ENCODE measurements at places on chromosomes 7 and 10.

GRCh38 chr10:124240839-124241291, 147.5 kb upstream of the CHST15 start:
- no peak for DNase-seq

GRCh38 chr10:133346413-133346812, 760 bp upstream of the PRAP1 start:
- DNase-seq, result no peak

DNA sequence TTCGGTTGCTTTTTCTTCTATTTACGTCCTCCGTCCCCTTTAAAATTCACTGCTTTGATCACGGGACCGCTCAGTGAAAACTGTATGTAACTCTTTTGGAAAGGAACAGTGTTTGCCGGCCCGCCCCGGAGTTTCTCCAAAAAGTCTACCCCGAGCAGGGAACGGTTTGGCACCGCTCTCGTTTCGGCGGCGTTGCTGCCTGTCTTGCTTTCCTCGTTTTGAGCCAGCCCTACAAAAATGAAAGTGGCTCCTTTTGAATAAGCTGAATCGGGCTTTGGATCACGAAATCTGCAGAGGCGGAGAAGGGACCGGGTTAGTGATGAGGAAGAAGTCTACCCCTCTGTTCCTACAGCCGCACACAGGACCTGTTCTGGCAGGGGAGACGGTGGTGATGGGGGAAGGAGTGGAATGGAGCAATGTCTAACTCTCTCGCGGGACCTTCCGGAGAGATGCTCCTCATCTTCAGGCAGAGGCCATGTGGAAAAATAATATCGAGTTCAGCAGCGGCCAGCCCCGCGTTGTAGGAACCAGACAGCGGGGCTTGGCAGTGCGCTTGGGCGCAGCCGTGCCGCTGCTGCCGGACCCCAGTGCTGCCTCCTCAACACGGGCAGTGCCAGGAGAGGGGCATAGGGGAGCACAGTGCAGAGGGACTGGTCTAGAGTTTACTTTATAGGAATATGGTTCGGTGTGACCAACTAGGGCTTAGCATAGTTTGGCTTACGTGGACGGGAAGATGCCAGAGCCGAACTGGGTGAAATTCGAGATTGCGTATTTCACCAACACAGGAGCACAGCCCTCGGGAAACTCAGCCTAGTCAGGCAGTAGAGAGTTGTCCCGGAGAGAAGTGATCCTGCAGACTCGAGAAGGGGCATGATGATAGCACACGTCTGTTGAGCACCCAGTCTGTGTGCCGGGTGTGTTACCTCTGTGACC, 1.4 kb downstream of the HTRA1 start:
- DNase-seq, result no peak

DNA sequence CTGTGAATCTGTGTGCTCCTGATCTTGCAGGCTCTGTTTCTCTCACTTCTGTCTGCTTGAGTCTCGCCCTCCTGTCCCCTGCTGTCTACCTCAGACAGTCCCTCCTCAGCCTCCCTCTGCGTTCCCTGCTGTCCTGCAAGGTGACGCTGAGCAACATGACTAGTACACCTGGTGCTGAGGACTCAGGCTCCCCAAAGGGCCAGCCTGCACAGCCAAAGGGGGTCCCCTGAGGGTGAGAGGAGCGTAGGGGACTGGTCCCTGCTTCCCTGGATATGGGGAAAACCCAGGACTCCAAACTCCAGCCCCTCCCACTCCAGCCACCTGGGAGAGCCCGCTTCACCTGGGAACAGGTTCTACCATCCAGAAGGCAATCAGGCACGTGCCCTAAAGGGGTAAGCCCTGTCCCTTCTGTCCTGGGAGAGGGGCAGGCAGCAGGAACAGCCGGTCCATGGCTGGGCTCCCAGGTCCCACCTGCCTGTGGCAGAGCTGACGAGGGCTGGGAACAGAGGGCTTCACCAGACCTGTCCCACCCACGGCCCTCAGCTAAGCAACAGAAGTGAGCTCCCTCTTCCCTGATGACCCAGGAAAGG, 156.5 kb downstream of the UBE2H start:
- DNase-seq, result no peak

DNA sequence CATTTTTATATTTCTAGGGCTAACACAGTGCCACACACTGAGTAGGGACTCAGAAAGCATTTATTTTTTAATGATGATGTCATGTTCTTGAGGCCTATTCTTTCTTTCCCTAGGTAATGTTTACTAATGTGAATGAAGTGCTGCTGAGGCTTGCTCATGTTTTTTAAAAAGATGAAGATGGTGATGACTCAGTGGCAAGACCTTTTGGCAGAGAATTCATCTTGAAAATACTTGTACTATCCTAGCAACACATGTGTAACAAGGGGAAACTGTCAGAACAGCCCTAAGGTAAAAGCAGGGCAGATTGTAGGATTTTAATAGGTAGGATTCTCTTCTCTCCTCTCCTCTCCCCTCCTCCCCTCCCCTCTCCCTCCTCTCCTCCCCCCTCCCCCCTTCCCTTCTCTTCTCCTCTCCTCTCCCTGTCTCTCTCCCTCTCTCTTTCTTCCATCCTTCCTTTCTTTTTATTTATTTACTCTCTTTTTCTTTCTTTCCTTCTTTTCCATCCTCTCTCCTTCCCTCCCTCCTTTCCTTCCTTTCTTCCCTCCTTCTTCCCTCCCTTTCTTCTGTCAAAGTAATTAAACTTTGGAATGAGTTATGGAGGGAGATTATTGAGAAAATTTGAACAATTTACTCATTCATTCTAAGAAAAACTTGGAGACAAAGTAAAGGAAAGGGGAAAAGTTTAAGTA, 75.3 kb downstream of the ZNF92 start:
- no peak for DNase-seq

DNA sequence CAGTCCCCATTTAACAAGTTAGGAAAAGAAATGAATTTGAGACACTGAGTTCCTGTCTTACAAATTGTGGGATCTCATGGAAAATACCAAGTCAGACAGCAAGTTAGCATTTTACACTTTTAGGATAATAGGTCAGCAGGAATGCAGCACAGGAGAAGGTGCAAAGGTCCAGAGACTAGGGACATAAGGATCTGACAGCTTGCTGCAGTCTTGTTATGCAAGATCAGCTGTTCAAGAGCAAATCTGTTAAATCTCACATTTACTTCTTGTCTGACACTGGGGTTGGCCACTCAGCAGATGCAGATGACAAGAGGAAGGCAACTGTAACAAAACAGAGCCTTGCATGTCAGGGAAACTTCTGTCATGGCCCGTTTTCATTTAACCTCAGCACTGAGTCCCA, 239.6 kb downstream of the PHF14 start:
- no peak for DNase-seq

DNA sequence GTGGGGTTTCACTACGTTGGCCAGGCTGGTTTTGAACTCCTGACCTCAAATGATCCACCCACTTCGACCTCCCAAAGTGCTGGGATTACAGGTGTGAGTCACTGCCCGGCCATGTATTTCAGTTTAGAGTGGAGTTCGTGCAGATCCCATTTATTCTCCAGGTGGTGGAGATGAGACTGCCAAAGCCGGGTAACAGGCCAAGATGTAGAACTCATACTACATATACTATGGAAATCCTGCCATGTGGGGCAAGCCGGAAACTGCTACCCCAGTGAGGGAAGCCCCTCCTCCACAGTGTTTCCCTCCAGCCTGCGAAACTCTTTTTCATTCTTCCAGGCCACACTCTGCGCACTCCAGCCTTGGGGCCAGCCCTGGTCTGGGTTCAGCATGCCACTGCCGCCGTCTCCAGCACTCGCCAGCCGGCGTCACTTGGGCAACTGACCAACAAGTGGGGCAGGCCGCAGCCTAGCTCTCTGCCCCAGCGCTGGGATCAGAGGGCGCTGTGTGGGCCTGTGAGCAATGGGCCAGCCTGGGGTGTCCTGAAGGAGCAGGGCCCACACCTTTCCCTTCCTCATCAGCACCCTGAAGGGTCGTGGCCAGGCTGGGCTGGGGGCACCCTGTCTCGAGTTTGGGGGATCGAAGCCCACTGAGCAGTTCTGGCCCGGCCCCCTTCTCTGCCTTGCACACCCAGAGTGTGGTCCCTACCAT, 122.0 kb downstream of the TRRAP start:
- DNase-seq, result no peak

DNA sequence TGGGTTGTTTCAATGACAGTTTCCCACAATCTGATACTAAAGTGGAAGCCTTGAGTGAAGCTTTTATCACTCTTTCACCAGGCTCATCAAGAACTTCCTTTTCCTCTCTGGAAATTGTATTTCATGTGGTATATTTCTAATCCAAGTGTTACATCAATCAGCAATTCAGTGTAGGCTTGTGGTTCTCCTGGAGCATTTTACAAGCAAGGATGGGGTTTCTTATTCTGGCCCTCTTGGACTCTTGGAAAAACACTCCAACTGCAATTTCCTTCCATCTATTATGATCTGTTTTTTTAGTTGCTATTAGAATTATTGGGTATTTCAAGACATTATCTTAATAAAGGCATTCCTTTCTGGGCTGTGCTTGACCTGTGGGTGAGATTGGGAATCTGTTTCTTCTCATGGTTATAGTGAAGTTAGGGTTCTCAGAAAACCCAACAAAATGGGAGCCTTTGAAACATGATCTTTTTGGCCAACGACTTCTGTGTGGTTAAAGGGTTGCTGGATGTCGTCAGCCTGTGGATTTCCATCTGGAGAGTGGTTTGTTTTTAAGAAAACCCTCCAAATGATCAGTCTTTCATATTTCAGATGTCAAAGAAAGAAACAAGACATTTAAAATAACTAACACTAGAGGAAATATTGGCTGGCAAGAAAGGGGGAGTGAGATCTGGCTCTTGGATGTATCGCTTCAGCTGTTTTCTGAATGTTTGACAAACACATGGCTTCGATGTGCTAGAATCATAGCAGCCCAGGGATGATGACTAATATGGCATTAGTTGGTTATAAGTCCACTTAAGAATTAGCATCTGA, 540.2 kb downstream of the LRMDA start:
- no peak for DNase-seq

GRCh38 chr10:112335868-112336265, 38.0 kb upstream of the ACSL5 start:
- DNase-seq, result no peak

- no peak for DNase-seq
Observed at GRCh38 chr7:34338961-34339526, 319.0 kb upstream of the NPSR1 start.

All from activated T-helper 9 cell treated with anti-CD3 and anti-CD28 coated beads, Interleukin-2, amount 50 U/mL, for 16 hours (primary cell).